ENCODE measurements at places on chromosomes 3 and 15.

DNA sequence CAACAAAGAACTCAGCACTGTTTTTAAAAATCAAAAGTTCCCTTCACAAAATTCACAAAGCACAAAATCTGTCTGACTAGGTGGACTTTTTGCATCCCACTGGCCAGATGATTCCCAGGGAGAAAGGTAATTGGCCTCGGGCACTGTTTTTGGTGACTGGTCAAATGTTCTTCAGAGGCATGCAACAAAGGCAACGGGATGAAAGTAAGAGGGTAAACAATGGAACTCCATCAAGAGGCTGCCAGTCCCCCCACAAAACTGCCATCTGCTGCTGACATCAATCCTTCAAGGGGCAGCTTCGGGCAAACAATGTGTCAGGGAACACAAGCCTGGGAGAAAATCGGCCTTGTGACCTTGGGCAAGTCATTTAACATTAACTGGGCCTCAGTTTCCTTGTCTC lies 3.3 kb downstream of the SRGAP3 start:
- no peak for DNase-seq

DNA sequence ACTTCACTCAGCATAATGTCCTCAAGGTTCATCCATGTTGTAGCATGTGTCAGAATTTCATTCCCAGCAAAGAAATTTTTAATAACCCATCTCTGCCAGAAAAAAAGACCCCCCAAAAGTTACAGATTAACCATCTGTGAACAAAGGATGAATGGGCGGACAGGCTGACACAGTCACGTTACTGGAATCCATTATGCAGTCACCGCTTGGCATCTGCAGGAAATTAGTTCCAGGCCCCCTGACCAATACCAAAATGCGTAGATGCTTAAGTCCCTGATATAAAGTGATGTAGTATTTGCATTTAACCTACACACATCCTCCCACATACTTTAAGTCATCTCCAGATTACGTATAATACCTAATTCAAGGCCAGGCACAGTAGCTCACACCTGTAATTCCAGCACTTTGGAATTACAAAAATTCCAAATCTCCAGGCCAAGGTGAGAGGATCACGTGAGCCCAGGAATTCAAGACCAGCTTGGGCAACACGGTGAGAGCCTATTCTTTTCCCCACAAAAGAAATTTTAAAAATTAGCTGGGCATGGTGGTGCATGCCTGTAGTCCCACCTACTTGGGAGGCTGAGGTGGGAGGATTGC lies 1.5 kb upstream of the SLC12A8 start:
- DNase-seq = no peak

DNA sequence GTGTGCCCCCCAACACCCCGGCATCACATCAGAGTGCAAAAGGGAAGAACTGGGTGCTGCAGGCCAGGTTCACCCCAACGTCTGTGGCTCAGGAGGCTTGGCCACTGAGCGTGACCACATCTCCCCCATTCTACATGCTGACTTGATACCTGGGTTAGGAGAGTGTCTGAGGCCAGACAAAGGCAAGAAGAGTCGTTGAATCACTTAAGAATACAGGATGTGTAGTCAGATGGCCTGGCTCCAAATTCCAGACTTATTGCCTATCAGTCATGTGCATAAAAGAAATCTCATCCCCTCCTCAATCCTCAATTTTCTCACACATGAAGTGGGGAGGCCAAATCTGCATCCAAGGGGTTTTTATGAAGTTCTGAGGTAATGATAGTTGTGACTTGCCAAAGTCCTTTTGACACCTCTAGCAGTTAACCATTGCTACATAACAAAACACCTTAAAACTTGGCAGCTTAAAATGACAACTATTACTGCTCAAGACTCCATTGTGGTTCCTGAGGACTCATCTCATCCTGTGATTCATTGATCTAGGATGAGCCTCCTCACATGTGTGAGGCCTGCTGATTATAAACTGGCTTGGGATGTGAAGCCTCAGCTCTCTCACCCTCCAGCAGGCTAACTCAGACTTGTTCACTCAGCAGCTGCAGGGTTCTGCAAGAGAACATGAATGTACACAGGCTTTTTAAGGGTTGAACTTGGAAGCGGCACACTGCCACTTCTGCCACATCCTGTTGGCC lies 138.8 kb upstream of the TLE3 start:
- DNase-seq = no peak

GRCh38 chr3:85142626-85143025 lies 183.8 kb downstream of the CADM2 start:
- DNase-seq = no peak
